ENCODE measurements at places on chromosomes 11 and 22.

GRCh38 chr11:119612814-119613213 is 116.2 kb downstream of the NECTIN1 start:
- peaks cover 2% of the 10 kb centered on the region for H3K27me3 ChIP-seq
- H3K36me3 ChIP-seq = no peaks in the 10 kb centered on the region
- H3K4me3 ChIP-seq = no peak overlapping the region
- DNase-seq = no peak
- H3K27ac ChIP-seq = no peak overlapping the region
- no peaks in the 10 kb centered on the region for H3K4me1 ChIP-seq

GRCh38 chr22:45073064-45073463 is 63.3 kb upstream of the PHF21B start:
- H3K36me3 ChIP-seq = no peaks in the 10 kb centered on the region
- no peak overlapping the region for H3K4me3 ChIP-seq
- no peaks in the 10 kb centered on the region for H3K4me1 ChIP-seq
- H3K27me3 ChIP-seq = peaks cover 8% of the 10 kb centered on the region

- H3K36me3 ChIP-seq = no peaks in the 10 kb centered on the region
- peaks cover 2% of the 10 kb centered on the region for H3K27me3 ChIP-seq
- DNase-seq = no peak
- H3K27ac ChIP-seq = no peak overlapping the region
- peaks cover 84% of the 10 kb centered on the region for H3K4me1 ChIP-seq
Observed at GRCh38 chr11:122724520-122724919, 69.0 kb downstream of the UBASH3B start.

DNA sequence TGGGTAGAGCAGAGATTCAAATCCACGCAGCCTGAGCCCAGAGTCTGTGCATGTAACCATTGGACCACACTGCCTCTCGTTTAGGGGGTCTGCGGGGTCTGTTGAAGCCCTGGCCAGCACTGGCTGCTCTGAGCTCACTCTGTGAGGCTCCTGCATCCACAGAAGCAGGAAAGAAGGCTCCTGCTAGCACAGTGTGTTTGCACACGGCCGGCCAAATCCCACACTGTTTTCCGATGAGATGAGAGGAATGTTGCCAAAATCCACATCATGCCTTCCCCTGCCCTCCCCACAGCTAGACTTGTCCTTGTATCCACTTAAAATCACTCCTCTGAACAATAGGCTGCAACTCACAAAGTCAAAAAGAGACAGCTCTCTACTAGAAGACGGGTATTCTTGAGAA is 10.6 kb upstream of the SLC22A12 start:
- no peak overlapping the region for H3K27ac ChIP-seq
- no peak for DNase-seq
- H3K27me3 ChIP-seq = peaks cover 2% of the 10 kb centered on the region
- no peak overlapping the region for H3K4me3 ChIP-seq
- H3K36me3 ChIP-seq = no peaks in the 10 kb centered on the region

DNA sequence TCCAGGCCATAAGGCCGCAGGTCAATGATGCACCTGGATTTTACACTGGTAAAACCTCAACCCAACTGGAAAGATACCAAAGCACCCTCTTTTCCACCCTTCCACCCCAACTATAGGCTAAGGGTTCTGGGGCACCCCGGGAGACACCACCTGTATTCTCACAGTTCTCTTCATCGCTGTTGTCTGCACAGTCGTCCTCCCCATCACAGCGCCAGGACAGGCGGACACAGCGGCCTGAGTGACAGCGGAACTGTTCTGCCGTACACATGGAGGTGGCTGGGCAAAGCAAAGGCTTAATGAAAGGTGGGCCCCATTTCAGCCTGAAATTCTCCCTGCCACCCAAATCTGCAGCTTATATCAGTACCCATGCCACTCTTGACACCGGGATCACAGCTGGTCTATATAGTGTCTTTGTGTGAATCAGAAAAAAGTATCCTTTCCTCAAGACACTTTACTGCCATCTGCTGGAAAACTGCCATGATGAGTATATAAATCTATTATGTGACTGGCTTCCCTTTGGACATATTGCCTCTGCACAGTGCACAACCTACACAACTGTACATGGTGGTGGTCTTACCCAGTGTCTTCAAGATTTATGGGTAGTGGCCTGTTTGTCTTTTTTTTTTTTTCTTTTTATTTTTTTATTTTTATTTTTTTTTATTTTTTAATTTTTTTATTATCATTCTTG is 21.5 kb downstream of the LRP4 start:
- H3K36me3 ChIP-seq = no peaks in the 10 kb centered on the region
- H3K27me3 ChIP-seq = no peaks in the 10 kb centered on the region
- no peak overlapping the region for H3K4me3 ChIP-seq
- no peaks in the 10 kb centered on the region for H3K4me1 ChIP-seq
- no peak overlapping the region for H3K27ac ChIP-seq

- H3K36me3 ChIP-seq = no peaks in the 10 kb centered on the region
- H3K4me1 ChIP-seq = no peaks in the 10 kb centered on the region
- no peak overlapping the region for H3K27ac ChIP-seq
- H3K4me3 ChIP-seq = no peak overlapping the region
Observed at GRCh38 chr11:11366793-11367192, 13.7 kb upstream of the CSNK2A3 start.
